ENCODE measurements at places on chromosomes 4 and X. TPM values are rescaled to one million over a fixed set of nuclear protein-coding genes. Genes with fewer than 3 reads are reported as not detected.

DNA sequence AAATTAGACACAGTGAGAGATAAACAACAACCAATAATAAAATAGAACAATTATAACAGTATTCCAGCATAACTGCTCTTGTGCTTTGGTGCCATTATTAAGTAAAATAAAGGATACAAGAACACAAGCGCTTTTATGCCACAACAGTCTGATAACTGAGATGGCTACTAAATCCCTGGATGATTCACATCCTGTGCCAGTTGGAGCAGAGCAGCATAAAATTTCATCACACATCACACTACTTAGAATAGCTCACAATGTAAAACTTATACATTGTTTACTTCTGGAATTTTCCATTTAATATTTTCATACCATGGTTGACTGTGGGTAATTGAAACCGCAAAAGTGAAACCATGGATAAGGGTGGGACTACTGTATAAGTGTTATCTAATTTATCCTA is 399.9 kb upstream of the CNKSR2 start:
- no peak for DNase-seq
- no peak overlapping the region for H3K27ac ChIP-seq

Gene TCEAL5
- total RNA-seq: 0.12 TPM

Gene FUNDC1
- total RNA-seq: 15.8 TPM

- H3K4me3 ChIP-seq: no peak overlapping the region
- H3K36me3 ChIP-seq: no peaks in the 10 kb centered on the region
- H3K4me1 ChIP-seq: peaks cover 4% of the 10 kb centered on the region
Measured at GRCh38 chrX:9349572-9350494, 115.0 kb upstream of the TBL1X start.

Gene RAB9A
- 30.5 TPM for total RNA-seq

Gene TCEAL6
- not detected for total RNA-seq
